ENCODE measurements at places on chromosomes 16 and 17. TPM values are rescaled to one million over a fixed set of nuclear protein-coding genes. Genes with fewer than 3 reads are reported as not detected.

GRCh38 chr16:31916056-31916488, 42.5 kb downstream of the ZNF267 start:
- H3K4me3 ChIP-seq: no peak overlapping the region
- H3K4me1 ChIP-seq: peaks cover 3% of the 10 kb centered on the region

- H3K4me1 ChIP-seq: no peaks in the 10 kb centered on the region
- H3K4me3 ChIP-seq: no peak overlapping the region
- peaks cover 2% of the 10 kb centered on the region for H3K27me3 ChIP-seq
These were observed 45.5 kb downstream of the ZCCHC14 start for GRCh38 chr16:87447323-87447722.

KRTAP9-4 gene
- not detected for total RNA-seq

GFAP gene
- not detected for total RNA-seq

- H3K36me3 ChIP-seq: no peaks in the 10 kb centered on the region
- no peaks in the 10 kb centered on the region for H3K27me3 ChIP-seq
- no peaks in the 10 kb centered on the region for H3K4me1 ChIP-seq
- no peak for DNase-seq
These were observed 1378.8 kb upstream of the CDH8 start for GRCh38 chr16:63415014-63415413.

GRCh38 chr17:50908860-50909764, 43.0 kb upstream of the TOB1 start:
- H3K27ac ChIP-seq: peak overlapping the region; percentile 85
- H3K27me3 ChIP-seq: no peaks in the 10 kb centered on the region
- H3K36me3 ChIP-seq: no peaks in the 10 kb centered on the region
- DNase-seq: no peak

MEFV gene
- 0.39 TPM for total RNA-seq
